ENCODE measurements at places on chromosomes 2 and 18.

GRCh38 chr2:115609978-115610377 is 1167.5 kb downstream of the DPP10 start:
- no peak for DNase-seq

DNA sequence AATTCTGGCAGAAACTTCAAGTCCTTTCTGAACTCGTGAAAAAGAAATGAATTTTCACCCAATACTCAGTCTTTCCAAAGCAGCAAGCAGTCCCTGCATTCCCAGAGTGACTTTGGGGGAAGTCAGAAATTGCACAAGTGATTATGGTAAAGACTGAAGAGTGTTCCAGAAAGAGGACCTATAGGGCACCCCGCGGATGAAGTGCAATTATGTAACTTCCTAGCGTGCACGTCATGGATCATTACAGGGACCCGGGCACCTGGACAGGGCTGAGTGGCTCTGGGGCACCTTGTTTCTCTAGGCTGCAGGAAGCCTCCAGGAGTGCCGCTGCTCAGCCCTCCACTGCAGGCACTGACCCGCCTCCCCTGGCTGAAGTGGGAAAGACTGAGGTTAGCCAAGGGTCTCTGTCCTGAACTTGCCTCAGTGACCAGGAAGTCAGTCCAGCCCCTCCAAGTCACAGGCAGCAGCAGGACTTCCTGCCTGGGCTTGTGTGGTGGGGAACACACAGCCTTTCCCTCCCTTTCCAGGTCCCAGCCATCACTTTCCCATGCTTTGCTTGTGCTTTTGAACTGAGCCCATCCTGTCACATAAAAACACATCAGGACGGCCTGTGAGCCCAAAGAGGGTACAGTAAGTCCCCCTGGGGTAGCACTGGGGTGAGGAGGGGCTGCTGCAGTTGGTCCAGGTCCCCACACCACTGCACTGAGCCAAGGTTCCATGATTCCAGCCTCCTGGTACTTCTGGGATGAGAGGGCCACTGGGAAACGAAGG is 19.8 kb downstream of the TMEM185B start:
- DNase-seq: no peak

DNA sequence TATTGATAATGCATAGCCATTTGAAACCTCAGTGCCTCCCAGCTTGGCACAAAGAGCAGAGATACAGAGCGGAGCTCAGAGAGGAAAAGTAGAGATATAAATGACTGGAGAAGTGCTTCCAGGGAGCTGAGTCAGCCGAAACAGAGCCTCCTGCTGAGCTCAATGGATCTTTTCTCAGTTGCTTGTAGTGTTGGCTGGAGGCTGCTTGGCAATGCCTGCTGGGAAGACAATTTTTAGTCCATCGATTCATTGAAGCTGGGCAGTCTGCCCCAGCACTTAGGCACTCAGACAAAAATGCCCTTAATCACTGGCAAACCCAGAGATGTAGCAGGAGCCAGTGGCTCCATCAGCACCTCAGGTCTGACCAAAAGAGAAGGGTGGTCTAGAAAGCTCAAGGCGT is 81.3 kb upstream of the SETBP1 start:
- no peak for DNase-seq

DNA sequence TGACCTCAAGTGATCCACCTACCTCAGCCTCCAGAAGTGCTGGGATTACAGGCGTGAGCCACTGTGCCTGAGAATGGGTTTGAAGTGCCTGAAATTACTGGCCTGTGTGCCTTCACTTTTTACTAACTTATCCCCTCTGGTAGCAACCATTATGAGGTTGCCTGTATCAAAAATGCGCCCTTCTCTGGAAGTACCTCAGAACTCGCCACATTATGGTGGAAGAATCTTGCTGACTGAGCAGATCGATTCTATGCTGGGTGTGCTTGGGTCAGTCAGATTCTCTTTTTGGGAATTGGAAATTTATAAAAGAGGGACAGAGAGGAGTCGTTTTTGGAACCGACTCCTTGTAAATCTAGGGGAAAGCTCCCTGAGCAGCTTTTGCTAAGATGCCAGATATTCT is 8.2 kb downstream of the LHCGR start:
- no peak for DNase-seq

- no peak for DNase-seq
Measured at GRCh38 chr2:99554238-99554637, 64.4 kb upstream of the REV1 start.
